ENCODE measurements at places on chromosomes 5 and 9.

GRCh38 chr5:114166081-114166480 lies 195.8 kb upstream of the KCNN2 start:
- DNase-seq: no peak

DNA sequence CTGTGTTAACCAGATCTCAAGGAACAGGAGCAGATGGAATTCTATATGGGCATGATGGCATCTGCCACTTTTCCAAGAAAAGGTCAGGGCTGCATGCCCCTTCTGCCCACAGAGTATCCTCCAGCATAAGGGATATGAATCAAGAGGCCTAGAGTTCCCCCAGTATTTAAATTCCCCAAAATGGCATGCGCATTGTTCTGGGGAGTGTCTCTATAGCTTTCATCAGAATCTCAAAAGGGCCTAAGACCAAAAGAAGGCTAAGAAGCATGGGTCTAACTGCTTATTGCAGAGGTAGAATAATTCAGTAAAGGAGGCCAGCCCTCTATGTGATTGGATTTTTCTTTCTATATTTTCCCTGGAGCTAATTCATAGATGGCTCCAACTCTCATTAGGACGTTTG lies 114.2 kb upstream of the SPIN1 start:
- no peak for DNase-seq

- DNase-seq: no peak
Observed at GRCh38 chr5:52947851-52948250, 41.3 kb upstream of the ITGA2 start.

DNA sequence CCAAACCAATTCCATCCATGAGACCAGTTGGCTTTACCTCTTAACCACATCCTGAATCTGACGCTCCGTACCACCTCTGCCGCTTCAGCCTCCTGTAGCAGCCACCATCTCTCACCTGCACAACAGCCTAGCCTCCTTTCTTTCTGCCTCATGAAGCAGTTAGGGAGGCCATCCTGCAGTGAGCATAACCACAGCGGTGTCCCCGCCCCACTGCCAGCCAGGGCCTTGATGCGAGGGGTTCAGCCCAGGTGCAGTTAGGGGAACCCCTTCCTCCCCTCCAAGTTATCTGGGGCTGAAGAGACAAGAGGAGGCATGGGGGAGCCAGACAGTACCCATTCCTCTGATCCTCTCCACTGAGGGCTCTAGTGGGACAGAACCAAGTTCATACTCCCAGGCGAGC lies 167.0 kb downstream of the C5orf15 start:
- no peak for DNase-seq

DNA sequence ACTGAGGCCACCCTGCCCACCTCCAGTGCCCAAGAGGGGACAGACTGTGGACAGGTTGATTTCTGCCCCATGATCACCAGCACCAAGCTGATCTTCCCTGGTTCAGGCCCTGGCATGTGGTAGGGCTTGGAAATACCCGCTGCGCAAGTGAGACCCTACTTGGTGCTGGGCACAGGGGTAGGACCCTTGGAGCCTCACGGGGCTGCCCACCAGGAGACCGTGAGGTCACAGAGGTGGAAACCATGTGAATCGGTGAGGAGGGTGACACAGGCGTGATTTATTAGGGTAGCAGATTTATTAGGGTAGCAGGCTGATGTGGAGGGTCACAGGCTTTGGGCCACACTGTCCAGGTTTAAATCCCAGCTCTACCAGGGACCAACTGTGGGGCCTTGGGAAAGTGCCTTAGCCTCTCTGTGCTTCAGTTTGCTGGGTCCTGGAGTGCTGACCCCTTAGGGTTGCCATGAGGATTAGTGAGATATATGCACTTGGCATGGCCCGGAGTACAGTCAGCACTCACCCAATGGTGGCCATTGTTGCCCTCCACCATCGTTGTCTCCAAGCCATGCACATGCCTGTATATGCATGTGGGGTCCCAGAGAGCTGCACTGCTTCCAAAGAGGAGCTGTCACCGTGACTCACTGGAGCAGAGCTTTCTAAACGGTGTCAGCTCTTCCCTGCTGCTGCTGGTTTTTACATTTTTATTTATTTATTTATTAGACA lies 20.9 kb upstream of the DUSP1 start:
- no peak for DNase-seq

DNA sequence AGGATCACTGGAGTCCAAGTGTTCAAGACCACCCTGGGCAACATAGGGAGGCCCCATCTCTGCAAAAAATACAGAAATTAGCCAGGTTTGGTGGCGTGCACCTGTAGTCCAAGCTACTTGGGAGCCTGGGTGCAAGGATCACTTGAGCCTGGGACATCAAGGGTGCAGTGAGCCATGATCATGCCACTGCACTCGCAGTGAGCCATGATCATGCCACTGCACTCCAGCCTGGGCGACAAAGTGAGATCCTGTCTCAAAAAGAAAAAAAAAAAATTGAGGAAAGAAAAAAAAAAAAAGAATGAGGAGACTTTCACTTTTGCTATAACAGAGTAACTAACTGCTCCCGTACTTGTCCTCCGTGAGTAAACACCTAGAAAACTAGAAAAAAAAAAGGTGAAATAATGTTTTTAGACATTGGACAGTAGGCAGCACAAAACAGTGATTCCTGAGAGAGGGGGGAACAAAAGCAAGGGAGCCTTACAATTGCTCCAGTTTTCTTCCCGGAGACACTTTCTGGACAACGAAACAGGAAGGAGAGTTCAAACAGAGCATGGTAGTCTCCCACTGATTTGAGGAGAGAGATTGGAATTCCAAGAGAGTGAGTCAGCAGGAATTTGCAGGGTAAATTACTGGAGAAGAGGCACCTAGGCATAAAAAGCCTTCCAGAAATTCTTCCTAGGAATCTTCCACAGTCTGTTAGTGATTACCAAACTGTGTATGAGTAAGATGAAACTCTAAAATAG lies 6.9 kb upstream of the ZBTB5 start:
- DNase-seq: peak; percentile 44

- DNase-seq: peak; percentile 58
Observed at GRCh38 chr9:22449719-22450118, 3.1 kb downstream of the DMRTA1 start.

GRCh38 chr5:75028090-75028489 lies 24.3 kb downstream of the GCNT4 start:
- DNase-seq: no peak

GRCh38 chr5:150000990-150001659 lies 586 bp downstream of the HMGXB3 start:
- peak; percentile 61 for DNase-seq

GRCh38 chr5:170444969-170445505 lies 55.9 kb upstream of the KCNMB1 start:
- DNase-seq: no peak

DNA sequence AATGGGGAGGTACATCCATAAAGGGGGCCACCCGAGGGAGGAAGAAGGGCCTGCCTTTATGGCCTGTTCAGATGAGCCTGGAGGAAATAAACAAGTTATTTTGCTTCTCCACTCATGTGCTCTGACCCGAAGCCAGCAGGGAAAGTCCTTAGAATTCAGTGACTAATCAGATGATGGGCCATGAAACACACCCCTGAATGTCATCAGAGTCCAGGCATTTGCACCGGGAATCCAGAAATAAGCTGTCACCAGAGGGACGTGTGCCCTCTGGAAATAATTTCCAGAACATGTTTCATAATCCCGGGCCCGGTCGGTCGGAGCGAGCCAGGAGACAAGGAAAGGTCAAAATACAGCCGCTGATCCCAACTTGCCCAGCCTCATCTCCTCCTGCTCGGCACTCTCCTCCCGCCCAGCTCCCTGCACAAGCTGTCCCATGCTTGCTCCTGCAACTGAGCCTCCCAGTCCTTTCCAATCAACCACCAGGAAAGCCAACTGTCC lies 73.6 kb upstream of the ZNF622 start:
- no peak for DNase-seq

DNA sequence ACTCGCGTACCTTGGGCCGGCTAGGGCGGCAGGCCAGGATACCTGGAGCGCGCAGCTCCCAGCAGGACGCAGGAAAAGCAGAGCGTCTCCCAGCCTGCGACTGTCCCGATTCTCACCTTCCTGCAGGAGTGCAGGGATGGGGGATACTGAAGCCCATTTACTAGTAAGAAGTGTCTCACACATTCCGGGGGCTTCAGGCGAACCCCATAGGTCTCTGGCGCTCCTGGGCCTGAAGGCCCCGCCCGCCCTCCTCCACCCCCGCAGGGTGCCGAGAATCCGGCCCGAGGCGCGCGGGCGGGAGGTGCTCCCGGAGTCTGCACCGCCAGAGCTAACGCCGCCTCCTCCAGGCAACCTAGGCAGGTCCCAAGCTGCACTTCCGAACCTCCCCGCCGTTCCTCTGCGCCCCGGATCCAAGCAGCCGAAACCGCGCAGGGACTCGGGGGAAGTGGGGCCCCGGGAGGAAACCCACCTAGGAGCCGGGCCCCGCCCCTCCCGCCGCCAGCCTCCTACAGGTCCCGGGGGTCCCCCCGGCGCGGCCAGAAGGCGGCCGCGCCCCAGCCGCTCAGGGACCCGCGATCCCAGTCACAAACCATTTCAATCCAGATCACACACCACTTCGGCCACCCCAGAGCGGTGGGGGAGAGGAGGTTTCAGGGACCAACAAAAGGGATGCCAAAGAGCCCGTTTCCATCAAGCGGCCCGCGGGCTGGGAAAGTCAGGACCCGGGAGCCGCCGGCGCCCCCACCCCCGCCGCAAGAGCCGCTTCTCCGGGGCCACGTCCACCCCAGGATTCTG lies 1.2 kb downstream of the ROR2 start:
- no peak for DNase-seq

DNA sequence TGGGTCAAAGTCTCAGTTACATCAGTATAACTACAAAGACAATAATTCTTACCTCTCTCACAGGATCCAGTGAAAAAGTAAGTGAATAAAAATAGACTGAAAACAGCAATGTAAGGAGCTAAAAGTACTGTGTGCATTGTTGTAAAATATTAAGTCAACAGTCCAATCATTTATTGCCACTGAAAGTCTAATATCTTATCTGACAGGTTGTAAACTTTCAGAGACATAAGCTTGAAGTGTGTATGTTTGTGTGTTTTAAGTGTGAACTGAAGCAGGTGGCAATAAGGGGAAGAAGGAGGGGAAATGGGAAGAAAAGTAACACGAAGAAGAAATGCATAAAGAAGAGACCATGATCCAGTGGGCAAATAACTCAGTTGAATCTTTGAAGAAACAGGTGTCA lies 229.7 kb upstream of the TAS2R1 start:
- no peak for DNase-seq

GRCh38 chr9:124593651-124594058 lies 86.5 kb upstream of the NR5A1 start:
- DNase-seq: no peak

DNA sequence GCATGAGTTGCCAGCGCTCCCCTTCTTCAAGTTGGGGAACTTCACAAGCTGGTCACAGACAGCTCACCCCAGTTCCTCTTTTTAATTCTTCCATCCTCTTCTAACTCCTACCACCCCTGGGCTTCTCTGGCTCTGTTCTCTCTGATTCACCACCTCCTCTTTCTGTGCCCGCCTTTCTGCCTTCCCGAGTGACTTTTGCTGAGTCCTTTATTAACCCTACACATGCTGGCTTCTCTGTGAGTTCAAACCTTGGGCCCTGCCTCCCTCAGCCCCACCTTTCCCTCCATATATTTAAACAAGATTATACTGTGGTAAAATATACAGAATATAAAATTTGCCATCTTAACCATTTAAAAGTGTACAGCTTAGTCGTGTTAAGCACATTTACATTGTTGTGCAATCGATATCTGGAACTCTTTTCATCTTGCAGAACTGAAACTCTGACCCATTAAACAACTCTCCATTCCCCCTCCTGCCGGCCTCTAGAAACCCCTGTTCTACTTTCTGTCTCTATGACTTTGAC lies 32.0 kb downstream of the SLC46A2 start:
- DNase-seq: peak; percentile 92

- no peak for DNase-seq
Observed at GRCh38 chr9:89664896-89665329, 60.1 kb downstream of the GADD45G start.

GRCh38 chr5:118377420-118377819 lies 610.9 kb downstream of the DTWD2 start:
- DNase-seq: no peak

- DNase-seq: no peak
Observed at GRCh38 chr5:14258840-14259239, 115.7 kb downstream of the TRIO start.

DNA sequence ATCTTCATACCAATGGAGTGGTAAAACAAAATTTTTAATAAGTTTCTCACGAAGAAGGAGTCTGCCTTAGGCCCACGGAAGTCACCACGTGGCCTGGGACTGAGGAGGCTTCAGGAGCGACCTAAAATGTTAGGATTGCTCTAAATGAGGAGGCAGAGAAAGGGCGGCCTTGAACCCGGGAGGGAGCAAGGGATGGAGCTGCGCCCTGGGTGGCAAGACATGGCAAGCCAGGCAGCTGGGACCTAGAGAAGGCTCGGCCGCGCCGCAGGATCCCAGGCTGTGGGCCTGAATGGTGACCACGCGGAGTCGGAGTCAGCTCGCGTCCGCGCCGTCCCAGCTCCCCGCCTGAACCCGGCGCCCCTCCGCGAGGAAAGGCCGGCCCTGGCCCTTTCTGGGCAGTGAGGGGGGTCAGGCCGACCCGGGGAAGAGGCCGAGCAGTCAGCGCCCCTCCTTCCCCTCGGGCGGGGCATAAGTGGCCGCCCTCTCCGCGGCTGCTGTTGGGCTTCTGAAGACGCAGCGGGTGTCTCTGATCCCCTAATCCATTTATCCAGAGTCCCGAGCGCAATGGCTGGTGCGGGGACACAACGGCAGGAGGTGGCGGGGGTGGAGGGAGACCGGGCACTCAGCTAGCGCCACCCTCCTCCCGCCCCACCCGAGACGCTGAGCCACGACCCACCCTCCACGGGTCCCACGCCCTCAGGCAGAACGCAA lies 10.6 kb downstream of the IRX1 start:
- no peak for DNase-seq

DNA sequence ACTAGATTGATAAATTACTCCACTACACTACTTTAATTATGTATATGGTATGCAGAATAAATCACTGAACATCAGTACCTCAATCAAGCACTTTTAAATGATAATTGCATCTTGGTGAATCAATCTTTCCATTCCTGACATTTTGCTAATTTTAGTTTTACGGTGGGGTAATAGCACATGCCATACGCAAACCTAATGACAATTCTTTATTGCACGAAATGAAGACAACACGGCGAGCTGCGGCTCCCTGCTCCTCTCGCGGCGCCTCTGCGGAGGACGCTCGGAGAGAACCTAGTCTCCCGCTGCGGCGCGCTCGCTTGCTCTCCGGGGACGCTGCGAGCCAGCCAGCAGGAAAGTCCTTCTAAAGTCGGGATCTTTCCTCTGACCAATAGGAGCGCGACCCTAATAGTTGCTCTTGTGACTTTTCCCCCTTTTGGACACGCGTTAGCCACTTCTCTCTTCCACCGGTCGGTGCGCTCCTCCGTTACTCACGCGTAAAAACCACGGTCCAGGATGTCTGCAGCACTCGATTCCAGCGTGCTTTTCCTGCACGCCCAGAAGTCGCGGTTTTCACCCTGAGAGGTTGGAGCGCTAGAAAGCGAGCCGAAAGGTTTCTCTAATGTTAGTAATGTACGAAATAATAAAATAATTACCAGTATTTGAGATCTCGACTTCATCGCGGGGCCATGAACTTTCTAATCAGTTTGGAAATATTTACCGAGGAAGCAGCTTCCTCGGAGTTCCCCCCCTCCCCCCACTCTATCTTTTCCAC lies 1.0 kb upstream of the MEF2C start:
- DNase-seq: peak; percentile 59
